Central memory CD4-positive, alpha-beta T cell (primary cell): ENCODE measurements at places on chromosomes 11 and 22.

GRCh38 chr11:48170241-48171233 lies 46.1 kb upstream of the OR4B1 start:
- DNase-seq, result no peak

- no peak for DNase-seq
Measured at GRCh38 chr11:1549338-1550330, 22.4 kb downstream of the DUSP8 start.

GRCh38 chr11:62747475-62748160 lies 6.3 kb downstream of the ZBTB3 start:
- DNase-seq, result no peak

DNA sequence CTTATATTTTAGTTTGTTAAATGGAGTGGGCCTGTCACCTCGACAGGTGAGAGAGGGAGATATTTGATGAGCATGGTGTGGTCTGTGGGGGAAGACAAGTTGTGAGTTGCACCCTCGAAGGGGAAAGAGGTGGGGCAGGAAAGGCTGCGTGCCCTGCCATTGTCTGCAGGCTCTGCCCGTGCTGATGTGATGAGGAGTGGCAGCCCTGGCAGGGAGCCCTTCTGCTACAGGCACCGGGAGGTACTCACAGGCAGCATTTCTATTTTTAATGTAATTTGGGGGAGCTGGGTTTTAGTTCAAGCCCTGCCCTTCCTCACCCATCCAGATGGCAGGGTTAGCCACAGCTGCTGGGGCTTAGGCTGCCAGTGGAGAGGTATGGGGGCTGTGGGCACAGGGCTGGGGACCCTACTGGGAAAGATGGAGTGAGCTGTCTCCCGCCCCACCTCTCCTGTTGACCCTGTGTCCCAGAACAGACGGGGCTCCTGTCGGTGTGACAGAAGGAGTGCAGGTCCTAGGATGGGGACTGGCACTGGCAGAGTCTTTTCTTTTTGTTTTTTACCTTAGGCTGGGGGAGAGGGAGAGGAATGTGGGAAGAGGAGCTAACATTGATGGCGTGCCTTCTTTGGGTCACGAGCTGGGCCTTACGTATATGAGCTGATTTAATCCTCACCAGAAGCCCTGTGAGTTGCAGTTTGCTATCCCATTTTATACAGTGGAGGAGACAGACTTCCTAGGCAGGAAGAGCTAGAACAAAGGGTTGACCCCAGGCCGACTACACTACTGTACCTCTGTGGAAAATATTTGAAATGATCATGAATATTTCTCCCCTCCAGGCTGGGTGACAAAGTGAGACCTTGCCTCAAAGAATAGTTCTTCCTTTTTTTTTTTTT lies 51.6 kb downstream of the CEP164 start:
- DNase-seq, result no peak

- DNase-seq, result no peak
Measured at GRCh38 chr22:36291831-36292740, 39.2 kb downstream of the APOL1 start.

DNA sequence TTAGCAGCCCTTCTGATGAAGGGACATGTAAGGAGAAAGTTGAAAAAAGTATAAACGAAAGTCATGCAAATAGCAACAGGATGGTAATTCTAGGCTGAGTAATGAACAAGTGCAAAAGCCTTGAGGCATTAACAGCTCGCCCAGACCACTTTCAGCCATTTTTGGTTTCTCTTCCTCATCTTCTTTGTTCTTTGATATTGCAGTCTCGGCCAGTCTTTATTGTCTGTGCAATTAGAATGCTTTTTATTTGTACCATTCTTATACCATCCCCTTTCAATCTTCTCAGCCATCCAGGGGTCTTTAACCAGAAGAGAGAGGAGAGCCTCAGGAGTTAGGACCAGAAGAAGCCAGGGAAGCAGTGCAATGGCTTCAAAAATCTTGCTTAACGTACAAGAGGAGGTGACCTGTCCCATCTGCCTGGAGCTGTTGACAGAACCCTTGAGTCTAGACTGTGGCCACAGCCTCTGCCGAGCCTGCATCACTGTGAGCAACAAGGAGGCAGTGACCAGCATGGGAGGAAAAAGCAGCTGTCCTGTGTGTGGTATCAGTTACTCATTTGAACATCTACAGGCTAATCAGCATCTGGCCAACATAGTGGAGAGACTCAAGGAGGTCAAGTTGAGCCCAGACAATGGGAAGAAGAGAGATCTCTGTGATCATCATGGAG lies 7.3 kb downstream of the TRIM34 start:
- no peak for DNase-seq

- DNase-seq, result no peak
Measured at GRCh38 chr11:120267319-120267718, 27.4 kb downstream of the POU2F3 start.

DNA sequence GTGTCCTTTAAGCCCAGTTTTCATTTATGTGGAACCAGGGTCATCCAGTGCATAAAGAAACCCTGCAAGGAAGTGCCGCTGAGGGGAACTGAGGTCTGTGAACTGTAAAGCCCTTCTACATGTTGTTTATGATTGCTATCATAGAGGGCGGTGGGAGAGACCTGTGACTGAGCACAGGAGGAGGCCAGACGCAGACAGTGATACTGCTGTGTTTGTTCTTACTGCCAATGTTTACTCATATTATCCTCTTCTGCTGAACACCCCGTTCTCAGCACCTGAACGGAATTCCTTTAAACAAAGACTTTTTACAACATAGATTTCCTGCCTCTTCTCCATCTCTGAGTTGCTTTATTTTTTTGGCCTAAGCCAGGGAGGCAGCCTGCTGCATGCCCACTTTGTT lies 967 bp upstream of the GALNT18 start:
- no peak for DNase-seq

DNA sequence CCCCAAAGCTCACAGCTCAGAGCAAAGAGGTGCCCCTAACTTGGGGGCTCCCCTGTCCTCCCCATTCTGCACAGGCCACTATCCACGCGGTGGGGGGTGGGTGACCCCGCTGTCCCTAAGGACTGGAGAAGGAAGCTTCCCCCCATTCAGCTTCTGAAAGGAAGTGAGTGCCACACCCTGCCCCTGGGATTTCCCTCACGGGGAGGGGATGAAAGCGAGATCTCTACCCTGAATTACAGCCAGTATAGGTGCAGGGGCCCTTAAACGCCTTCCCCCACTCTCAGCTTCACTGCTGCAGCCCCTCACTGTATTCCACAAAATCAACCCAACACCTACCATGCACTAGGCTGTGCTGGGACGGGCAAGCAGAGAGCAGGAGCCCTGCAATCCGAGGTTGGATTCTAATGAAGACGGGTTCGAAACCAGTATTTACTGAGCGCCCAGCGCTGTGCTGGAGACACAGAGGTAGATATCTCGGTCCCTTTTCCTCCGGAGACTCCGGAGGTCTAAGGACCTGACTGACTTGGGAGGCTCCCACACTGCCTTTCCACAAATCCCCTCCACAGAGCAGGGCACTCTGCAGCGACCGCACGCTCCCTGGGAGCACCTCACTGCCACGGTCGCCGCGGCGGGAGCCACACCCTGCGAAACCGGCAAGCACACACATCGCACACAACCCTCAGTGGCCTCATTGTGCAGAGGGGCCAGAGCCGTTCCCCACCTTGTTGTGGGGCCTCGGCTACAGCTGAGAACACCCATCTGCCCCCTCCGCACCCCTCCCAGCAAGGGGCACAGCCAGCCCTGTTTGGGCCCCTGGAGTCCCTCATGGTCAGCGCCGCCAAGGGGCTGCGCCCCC lies 1.8 kb downstream of the AHNAK start:
- peak; percentile 39 for DNase-seq

DNA sequence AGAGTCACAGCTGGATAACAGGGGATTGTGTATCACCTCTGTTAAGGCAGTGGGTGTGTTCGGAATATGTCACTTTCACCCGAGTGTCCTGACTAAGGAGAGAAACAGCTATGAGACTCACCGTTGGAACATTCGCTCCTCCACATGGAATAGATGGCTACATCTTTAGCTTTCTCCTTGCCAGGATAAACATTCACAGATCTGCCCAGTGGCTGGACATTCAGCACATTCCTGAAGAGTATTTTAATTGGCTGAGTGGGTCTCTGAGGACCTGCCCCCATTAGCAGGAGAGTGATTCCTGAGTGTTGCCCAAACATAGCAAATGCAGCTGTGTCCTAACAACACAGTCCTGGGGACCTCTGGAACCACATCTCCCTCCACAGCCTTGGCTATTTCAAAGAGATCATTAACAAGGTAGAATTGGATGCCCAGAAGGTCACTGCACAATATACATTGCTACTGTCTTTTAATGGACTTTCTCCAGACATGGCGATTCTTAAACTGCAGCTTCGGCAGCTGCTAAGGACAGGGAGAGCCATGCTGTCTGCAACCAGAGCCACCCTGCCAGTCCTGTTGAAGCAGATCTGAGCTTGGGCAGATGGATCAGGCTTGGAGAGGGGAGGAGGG lies 435.0 kb upstream of the CADM1 start:
- no peak for DNase-seq

GRCh38 chr11:818396-819128 lies at the start of gene PNPLA2:
PNPLA2 (plus strand) TSS chr11:818914; CDS start chr11:819719, 805 bp downstream.
- no peak for DNase-seq

DNA sequence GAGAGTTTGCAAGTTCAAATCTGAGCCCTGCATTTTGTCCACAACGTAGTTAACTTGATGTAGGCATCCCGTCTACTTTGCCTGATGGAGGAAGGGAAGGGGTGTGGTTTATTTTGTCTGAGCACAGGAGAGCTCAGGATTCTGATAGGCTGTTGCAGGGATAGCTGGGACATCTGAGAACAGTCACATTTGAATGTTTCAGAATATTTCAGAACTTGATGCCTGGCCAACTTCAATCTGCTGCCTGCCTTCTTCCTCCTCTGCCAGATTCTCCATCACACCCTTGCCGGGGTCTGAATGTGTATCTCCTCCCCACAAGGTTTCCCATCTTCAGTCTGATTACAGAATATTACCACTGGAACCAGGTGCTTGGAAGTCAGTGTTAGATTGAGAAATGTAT lies 51.6 kb downstream of the NTM start:
- no peak for DNase-seq

DNA sequence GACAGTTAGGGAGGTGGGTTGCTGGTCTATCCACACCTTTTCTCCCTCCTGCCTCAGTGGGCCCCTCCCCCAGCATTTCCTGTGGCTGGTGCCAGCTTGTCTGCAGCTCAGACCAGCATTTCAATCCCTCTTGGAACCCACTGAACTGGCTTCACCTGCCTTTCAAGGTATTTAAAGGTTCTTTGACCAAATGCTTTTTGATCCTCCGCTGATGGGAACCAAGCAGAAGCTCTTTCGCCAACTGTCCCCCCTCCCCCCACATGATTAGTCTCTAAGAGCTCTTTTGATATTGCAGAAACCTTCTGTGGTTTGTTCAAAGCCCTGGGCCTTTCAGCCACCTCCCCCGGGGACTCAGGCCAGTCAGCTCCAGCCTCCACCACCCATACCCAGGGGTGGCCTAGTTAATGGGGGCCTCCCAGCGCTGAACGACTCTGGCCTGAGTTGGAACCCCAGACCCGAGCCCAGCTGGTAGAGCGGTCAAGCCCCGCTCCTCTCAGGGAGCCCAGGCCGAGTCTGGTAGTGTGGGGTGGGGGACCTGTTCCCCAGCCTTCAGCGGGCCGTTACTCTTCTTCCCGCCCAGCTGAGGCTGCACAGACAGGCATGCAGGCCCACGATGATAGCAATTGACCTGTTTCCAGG lies 6.0 kb upstream of the SYT7 start:
- no peak for DNase-seq

DNA sequence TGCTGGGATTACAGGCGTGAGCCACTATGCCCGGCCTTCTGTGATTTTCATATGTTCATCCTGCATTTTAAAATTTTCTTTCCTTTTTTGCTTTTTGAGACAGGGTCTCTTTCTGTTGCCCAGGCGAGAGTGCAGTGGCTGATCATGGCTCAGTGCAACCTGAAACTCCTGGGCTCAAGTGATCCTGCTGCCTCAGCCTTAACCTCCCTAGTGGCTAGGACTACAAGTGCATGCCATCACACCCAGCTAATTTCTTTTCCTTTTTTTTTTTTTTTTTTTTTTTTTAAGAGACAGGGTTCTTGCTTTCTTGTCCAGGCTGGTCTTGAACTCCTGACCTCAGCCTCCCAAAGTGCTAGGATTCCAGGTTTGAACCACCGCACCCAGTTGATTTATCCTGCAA lies 54.1 kb upstream of the WT1 start:
- no peak for DNase-seq

- DNase-seq, result no peak
Measured at GRCh38 chr11:17694494-17695110, 24.8 kb upstream of the MYOD1 start.

GRCh38 chr11:67489885-67490726 lies 7.3 kb downstream of the AIP start:
- DNase-seq, result no peak

DNA sequence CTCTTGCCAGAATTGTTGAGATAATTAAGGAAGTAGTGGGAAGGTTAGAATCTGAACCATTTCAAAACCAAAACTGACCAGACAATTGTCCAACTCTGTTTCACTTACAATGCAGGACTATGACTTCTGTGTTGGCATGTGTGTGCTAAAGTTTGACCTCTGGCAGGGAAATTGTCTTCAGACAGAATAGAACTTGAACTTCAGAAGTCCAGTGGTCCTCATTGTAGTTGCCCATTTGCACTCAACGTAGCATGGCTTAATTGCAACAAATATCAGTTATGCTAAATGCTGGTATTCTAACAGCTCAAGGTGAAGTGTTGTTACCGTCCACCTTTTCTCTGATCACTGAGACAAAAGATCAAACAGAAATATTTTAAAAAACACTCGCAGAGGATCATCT lies 47.2 kb downstream of the BLID start:
- no peak for DNase-seq

DNA sequence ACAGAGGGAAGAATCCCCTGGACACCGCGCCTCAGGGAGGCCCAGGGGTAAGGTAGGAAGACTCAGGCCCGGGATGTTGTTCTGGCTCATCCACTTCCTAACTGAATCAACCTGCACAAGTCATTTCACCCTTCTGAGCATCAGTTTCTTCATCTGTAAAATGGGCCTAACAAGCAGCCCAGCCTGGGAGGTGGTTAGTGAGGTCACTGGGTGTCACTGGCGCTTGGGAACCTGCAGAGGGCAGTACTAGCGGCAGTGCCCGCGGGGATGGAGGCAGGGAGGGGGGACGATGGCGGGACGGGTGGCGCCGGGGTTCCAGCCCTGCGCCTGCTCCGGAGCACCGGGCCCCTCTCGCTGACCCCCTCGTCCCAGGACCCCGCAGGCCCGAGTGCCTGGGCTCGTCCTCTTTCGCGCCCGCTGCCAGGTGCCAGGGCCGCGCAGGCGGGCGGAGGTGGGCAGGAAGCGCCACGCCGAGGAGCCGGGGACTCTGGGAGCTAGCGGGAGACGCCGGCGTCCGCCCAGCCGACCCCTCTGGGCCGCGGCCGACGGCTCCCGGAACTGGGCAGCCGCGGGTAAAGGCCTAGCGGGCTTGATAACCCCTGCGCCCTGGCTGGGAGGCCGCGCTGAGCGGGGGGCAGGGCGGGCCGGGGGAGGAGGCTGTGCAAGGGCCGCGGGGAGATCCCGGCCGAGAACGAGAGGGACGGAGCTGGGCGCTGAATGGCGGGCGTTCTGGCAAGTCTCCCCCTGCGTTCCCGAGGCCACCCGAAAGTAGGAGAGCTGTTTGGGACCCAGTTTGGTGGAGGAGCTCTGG lies at the start of gene NLRX1:
Gene NLRX1 (plus strand): TSS at position 255 of the 811 bp plus-strand sequence. CDS start 2,679 bp downstream, outside the sequence.
- DNase-seq, result peak; percentile 76
